Stimulated activated CD4-positive, alpha-beta T cell treated with anti-CD3 and anti-CD28 coated beads, Interleukin-4, amount 100 ng/mL, for 48 hours (primary cell): ENCODE measurements at places on chromosomes 7 and 10.

DNA sequence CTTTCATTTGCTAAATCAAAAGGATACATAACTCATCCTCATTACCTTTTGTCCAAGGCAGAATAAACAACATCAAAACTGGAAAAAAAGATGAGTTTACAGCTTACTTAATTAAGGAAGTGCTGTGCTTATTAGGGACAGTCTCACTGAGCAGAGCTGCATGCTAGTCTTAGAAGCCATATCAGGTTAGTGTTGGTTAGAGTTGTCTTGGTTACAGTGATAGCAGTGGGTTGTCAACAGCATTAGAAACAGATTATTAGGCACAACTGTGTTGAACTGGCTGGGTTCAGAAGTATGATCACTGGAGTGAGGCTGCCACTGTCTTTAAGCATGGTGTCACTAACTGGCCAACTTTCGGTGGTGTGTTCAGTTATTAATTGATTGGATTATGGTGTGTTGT is 503.9 kb upstream of the IGFBP3 start:
- no peak for DNase-seq

DNA sequence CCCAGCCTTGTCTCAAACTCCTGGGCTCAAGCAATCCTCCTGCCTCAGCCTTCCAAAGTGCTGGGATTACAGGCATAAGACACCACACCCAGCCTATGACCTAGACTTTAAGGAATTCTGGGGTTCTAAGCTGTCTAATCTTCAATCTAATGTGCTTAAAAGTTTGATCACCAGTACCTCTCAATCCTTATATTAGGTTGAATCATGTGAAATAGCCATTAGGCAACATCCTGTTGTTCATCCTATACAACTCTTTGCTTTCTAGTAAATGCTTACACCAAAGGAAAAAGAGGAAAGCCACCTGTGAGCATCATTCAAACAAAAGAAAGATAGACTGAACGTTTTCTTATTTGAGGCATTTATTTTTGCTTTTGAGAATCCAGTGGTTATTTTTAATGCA is 56.0 kb downstream of the ATOH7 start:
- no peak for DNase-seq

DNA sequence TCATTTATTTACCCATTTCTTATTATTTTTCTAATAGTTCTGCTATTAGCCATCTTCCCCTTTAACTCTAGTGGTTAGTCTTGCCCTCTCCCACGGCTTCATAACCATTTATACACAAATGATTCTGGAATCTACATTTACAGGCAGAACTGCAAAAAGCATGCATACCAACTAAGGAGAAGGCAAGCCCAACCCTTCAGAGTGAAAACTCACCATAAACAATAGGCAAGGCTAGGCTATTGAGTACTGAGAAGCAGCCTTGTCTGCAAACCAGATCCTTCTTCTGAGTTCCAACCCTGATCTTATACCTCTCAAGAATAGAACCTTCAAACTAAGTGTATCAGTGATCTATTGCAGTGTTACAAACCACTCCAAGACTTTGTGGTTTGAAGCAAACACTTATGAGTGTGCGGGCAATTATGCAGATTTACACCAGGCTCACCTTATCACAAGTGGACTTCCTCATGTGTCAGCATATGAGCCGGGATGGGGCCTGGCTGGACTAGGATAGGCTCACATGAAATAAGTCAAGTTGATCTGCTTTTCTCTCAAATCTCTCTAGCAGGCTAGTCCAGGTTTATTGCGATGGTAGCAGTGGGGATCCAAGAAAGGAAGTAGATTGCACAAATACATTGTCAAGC is 896.9 kb upstream of the PHF14 start:
- no peak for DNase-seq

DNA sequence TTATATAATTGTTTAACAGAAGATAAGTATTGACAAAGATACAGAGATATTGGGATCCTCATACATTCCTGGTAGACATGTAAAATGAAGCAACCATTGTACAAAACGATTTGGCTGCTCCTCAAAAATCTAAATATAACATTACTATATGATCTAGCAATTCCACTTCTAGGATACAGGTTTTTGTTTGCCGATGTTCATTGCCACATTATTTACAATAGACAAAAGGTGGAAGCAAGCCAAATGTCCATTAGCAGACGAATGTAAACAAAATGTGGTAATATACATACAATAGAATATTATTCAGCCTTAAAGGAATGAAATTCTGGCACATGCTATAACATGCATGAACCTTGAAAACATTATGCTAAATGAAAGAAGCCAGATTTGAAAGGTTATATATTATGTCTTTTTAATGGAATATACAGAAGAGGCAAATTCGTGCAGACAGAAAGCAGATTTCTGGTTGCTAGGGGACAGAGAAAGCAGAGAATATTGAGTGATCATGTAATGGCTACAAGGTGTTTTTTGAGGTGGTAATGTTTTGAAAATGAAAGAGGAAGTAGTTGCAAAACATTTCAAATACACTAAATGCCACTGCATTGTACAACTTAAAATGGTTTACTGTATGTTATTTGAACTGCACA is 44.9 kb downstream of the POLR1F start:
- DNase-seq: no peak

DNA sequence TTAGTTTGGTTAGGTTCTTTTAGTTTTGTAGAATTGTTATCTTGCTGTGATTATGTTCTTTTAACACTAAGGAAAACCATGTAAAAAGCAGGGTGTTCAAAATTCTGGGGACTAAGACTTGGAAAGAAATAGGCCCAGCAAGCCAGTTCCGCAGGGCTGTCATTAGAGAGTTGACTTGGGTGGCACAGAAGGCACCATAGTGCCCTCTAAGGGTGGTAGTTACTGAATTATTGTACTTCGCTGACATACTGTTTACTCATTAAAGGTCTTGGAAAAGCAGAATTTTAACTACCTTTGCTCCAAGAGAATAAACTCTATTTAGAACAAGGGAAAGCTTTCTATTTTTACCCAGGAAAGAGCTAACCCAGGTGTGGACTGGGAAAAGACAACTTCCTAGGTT is 86.5 kb downstream of the OTUD1 start:
- DNase-seq: no peak

DNA sequence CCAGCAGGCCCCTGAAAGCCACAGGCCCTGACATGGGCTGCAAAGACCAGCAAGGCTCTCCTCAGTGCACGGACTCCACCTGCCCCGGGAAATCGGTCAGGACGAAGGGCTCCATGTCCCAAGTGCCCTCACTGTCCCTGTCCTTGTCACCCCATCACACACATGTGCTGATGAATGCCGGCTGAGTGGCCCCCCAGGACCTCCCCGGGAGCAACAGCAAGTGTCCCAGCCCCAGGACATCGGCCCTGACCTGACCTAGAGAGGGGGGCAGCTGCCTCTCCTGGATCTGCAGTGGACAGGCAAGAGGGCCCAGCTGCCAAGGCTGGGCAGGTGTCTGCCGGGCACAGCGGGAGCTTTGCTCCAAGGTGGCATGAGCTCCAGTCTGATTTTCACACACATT is 49.8 kb downstream of the STK32C start:
- DNase-seq: no peak

- DNase-seq: no peak
These were observed 281.1 kb downstream of the PLXNA4 start for GRCh38 chr7:132295175-132295574.

- DNase-seq: no peak
These were observed 60.8 kb upstream of the MEOX2 start for GRCh38 chr7:15747301-15747700.

GRCh38 chr7:158266426-158266816 is 321.2 kb downstream of the PTPRN2 start:
- no peak for DNase-seq

DNA sequence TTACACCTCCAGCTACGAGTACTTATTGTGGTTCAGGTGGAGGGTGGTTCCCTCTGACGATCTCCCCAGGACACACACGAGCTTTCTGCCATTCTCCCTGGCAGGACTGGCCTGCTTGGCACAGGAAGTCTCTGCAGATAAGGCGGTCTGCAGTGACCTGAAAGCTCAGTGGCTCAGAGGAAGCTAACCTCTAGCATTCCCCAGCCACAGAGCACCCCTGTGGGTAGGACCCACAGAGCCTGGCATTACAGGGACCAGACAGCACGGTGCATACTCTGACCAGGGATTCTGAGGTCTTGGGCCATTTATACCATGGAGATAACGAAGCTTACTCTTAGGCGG is 1.9 kb upstream of the GPR146 start:
- no peak for DNase-seq

DNA sequence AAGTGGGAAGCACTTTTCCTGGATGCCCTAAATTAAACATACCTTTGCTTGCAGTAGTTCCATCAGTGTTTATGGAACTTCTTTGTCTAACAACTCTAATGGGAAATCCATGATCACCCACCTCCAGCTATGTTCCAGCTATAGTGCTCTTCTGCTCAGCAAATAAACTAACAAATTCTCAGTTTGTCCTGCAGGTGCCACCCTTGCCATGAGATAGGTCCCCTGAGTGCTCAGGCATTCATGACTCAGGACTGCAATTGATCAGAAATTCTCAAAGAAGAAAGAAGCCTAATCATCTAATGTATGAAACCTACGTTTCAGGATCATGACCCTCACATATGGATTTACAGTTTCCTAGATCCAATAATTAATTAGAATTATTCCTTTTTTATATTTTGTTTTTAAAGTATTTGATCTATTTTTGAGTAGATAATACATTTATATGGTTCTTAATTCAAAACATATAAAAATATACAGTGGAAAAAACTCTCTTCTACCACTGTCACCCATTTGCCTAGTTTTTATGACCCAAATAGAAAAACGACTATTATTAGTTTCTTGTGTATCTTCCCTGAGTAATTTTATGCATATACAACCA is 48.7 kb upstream of the DYNC1I1 start:
- no peak for DNase-seq
